SK-N-SH (cell line): ENCODE measurements at places on chromosomes 2 and 18.

GRCh38 chr18:10775026-10775425 lies 249.2 kb downstream of the NAPG start:
- no peak for DNase-seq

DNA sequence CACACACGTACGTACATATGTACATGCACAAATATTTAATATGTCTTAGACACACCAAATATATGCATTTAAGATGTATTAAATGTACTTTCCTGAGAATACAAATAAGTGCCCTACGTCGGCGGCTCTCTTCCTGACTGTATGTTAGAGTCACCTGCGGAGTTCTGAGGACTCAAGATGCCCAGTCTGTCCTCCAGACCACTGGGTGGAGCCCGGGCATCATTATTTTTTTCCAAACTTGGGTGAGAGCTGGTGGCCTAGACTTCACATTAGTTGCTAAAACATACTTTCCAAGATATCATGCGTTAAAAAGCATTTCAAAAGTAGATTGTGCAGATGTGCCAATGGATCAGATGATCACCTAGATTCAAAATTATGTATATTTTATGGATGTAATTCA lies 2.9 kb downstream of the IL18R1 start:
- no peak for DNase-seq

DNA sequence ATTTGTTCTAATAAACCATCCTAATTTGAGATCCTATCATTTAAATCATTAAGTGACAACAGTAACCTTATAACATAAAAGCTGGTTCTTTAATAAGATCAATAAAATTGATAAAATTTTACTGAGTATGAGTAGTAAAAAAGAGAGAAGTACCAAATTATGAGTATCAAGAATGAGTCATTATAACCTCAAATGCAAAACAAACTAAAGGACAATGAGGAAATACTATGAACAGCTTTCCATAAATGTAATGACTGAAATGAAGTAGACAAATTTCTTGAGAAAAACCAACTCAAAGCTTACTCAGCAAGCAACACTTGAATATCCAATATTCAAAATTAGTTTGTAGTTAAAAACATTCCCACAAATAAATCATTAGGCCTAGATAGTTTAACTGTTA lies 433.0 kb downstream of the ZEB2 start:
- DNase-seq = no peak

DNA sequence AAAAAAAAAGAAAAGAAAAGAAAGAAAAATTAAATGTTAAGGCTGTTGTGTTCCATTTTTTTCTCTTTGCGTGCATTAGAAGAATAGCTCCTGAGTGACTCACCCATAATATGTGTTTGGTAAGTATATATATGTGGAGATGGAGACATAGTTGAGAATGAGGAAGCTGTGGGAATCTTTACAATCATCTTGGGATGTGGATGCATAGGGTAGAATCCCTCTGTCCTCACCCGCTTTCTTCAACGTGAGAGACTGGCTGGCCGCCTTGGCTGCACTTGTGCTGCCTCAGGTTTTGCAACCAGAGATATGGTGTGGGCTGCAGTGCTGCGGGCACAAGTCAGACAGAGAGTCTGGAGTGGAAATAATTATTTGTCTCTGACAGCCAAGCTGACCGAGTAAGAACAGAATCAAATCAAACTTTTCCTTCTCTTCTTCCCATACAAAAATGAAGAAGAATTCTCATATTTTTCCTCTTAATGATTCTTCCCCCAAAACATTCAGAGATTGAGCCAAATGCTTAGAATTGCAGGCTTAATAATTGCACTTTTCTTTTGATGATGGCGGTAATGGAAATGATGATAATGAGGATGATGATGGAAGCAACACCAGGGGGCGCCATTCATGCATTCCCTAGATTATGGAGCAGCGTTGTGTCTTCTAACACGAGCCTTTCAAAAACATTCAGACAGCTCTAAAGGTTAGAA lies 48.5 kb downstream of the SERPINB7 start:
- DNase-seq = peak; percentile 14

DNA sequence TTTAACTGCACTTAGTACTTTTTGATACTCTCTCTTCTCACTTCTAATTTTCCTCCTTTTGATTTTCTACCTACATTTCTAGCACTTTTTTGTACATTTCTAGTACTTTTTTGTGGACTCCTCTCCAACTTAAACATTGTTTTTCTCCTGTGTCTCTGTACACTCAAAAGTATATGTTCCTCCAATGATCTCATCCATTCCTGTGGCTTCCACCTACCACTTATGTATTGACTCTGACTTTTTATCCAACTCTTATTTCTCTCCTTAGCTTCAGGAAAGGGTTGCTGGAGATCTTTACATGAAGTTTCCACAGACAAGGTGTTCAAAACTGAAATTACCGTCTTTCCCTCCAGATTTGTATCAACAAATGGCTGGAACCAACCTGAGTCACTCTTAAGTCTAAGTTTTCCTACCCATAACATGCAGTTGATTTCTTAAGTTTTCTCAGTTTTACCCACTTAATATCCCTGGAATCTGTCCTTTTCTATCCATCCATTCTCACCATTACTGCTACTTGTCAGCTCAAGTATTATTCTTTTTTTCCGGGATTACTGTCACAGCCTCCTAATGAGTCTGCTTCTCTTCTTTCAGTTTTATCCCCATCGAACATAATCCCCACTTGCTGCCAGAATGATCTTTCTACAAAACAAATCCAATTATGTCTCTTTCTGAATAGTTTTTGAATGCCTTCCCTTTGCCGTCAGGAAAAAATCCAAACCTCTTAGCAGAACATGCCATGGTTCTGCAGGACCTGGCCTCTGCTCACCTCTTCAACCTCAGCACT lies 22.6 kb upstream of the PELI1 start:
- DNase-seq = no peak

GRCh38 chr2:21910832-21911507 lies 787.2 kb downstream of the TDRD15 start:
- no peak for DNase-seq

DNA sequence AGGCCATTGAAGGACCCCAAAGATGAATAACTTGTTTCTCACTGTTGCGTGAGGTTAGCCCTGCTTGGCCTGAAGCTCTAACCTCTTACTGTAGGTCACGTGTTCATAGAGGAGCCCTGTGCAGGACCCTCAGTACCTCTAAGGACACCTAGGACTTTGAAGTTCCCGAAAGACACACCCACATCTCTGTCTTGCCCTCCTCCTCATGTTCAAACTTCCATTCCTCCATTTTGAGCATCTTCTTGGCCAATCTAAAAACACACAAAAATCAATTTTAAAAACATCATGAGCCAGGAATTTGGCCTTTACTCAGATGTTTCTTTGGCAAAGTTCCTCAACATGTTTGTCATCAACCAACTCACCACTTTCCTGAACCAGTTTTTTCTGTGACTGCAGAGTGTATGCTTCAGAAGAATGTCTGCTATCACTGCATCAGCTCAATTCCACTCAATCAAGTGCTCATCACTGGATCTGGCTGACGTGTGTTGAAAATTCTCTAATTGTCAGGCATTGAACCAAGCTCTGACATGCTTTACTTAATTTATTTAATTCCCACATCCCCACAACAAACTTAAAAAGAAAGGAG lies 101.6 kb downstream of the AP1S3 start:
- DNase-seq = no peak

DNA sequence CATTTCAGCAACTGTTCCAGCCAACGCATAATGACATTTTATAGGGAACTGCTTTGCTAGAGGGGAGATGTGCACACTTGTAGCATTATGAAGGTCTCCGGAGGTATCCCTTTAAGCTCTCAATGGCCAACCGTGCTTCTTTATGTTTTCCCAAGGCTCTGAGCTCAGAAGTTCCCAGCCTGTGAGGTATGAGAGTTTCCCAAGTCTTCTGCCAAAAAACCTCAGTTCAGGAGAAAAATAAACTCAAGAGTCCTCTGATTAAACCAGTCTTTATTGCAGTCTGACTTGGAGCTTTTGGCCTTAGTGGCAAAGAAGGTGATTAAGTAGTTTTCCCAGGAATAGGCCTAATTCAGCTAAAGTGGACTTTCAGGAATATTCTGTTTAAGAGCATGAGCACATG lies 35.4 kb upstream of the ZNF532 start:
- DNase-seq = no peak

DNA sequence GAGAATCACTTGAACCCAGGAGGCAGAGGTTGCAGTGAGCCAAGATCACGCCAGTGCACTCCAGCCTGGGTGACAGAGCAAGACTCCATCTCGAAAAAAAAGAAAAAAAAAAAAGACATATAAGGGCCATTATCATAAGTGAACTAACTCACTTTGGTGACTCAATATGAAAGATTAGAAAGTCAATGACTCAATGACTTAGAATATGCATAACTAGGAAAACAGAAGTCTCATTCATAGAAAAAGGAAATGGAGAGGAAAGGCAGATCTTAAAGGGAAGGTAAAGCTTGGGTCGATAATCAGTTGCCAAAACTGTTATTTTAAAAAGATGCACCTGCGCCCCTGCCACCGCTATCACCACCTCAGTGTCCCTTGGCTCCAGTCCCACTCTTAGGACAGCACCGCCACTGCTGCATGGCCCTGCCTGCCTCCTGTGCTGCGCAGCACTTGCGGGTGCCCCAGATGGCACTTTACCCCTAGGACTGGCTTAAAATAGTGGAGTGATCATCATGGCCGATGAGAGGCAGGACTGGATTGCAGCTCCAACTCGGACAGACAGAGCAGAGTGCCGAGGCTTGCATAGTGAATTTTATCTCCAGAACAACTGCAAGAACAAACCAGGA lies 54.7 kb downstream of the INO80D start:
- DNase-seq = no peak
